Osteocyte (in vitro differentiated cells): ENCODE measurements at places on chromosomes 16 and 17. TPM values are rescaled to one million over a fixed set of nuclear protein-coding genes. Genes with fewer than 3 reads are reported as not detected.

DNA sequence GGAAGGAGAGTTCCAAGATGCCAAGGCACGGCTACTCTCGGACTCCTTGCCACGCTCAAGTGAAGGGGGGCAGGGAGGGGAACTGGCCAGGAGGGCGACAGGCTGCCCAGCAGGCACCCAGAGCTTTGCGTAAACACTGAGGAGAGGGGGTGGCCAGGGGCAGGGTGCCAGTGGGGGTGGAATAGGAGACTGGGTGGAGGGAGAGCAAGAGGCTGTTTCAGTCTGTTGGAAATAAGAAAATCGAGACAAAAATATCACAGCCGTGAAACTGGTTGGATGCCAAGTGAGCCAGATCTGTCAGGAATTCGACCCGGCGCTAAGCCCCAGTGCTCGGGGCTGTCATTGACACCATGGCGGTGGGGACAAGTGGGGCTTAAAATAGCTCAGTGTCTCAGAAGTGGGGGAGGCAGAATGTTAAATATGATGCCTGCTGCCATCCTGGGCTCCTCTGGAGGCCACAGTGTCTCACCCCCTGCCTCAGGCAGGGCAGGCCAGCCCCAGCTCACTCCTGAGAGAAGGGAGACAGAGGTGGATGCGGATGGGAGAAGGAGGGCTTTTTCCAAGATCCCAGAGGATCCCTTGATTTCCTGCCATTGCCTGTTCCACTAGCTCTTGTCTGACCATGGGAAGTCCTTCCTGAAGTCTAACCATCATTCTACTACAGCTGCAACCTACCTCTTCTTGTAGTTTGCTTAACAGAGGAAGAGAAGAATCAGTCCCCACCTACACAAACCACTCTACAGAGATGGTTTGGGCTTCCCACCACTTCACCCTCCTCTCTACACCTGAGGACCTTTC lies 9.5 kb downstream of the PNMT start:
- peak overlapping the region; percentile 91 for H3K27ac ChIP-seq
- H3K4me1 ChIP-seq: peaks cover 40% of the 10 kb centered on the region
- peak overlapping the region; percentile 22 for H3K4me3 ChIP-seq
- no peaks in the 10 kb centered on the region for H3K27me3 ChIP-seq

DNA sequence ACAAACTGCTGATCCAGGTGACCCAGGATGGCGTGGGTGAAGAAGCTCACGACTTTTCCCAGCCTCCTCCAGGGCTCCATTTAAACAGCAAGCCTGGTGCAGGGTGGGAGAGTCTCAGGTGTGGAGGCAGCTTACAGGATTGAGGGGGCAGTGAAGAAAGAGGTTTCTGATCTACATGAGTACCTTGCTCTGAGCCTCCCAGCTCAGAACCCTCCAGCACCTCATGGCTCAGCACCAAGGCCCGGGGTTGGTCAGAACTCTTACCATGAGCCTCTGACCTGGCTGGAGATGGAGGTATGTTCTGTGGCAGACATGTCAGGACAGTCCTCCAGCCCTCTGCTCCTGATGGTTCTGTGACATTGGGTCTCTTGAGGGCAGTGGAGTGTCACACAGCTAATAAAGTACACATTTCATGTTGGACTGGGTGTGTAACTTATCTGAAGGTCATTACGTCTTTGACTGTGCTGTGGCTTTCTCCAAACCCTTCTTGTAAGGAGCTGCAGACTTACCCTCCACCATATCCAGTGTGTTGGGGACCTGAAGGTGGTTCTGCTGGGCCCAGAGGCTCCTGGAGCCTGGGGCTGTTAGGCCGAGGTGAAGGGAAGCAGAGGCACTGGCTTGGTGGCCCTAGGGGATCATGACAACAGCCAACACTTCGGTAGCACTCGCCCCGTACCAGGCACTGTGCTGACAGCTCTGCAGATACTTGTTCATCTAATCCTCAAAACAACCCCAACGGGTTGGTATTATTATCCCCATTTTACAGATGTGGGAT lies 3.8 kb upstream of the DCAF7 start:
- H3K36me3 ChIP-seq: no peaks in the 10 kb centered on the region
- H3K4me1 ChIP-seq: peaks cover 6% of the 10 kb centered on the region
- no peak overlapping the region for H3K27ac ChIP-seq
- no peak overlapping the region for H3K4me3 ChIP-seq

- H3K4me3 ChIP-seq: no peak overlapping the region
- no peaks in the 10 kb centered on the region for H3K27me3 ChIP-seq
- no peak overlapping the region for H3K27ac ChIP-seq
- no peaks in the 10 kb centered on the region for H3K36me3 ChIP-seq
- DNase-seq: peak; percentile 40
Observed at GRCh38 chr17:142876-143784, 5.8 kb downstream of the SCGB1C2 start.

The UBE2G1 gene
- total RNA-seq: 61.4 and 65.1 TPM in 2 replicates

DNA sequence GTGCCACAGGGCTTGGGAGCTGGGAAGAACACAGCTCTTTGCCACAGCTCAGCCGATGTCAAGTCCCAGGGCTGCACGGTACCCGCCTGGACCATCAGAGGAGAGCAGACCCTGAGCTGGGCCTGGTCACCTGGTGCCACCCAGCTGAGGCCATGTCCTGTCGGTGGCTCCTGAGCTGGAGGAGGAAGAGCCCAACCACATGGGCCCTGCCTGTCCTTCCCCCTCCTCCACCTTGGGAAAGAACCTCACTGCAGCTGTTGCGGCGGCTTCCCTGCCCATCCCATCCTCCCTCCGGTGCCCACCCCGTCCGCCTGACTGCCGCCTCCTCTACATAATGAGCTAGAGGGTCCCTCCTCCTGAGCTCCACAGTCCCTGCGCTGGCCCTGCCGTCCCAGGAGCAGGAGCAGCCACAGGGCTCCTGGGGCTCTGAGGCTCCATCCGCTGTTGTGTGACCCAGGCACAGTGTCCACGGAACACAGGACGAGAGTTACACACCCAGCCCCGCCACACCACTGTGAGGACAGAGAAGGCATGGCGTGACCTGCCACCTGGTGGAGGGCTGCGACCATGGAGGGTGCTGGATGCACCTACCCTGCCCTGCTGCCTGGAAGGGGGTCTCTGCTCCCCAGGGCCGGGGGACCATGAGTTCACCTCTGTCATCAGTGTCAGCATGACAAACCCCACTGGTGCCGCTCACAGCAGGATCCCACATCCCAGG lies 21.4 kb upstream of the CHMP6 start:
- no peak for DNase-seq
- H3K4me3 ChIP-seq: no peak overlapping the region
- H3K27ac ChIP-seq: no peak overlapping the region
- peaks cover 4% of the 10 kb centered on the region for H3K36me3 ChIP-seq

GRCh38 chr17:32256012-32256700 lies 9.5 kb upstream of the RHBDL3 start:
- peaks cover 5% of the 10 kb centered on the region for H3K4me1 ChIP-seq
- H3K27ac ChIP-seq: no peak overlapping the region
- no peak for DNase-seq
- H3K36me3 ChIP-seq: no peaks in the 10 kb centered on the region
- H3K4me3 ChIP-seq: no peak overlapping the region
- peaks cover 20% of the 10 kb centered on the region for H3K27me3 ChIP-seq

- DNase-seq: no peak
- H3K27ac ChIP-seq: no peak overlapping the region
- no peaks in the 10 kb centered on the region for H3K27me3 ChIP-seq
- H3K36me3 ChIP-seq: peaks cover 16% of the 10 kb centered on the region
- H3K4me3 ChIP-seq: no peak overlapping the region
Observed at GRCh38 chr17:45120558-45120957, 11.8 kb downstream of the PLCD3 start.

DNA sequence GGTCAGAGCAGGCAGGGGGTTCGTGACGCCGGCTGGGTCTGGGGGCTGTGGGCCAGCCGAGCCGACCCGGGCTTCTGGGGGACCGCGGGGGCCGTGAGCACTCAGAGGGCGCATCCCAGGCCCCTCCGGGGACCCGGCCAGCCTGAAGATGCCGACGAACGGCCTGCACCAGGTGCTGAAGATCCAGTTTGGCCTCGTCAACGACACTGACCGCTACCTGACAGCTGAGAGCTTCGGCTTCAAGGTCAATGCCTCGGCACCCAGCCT lies 140 bp downstream of the FSCN2 start:
- DNase-seq: no peak
- H3K27ac ChIP-seq: no peak overlapping the region
- peaks cover 8% of the 10 kb centered on the region for H3K4me1 ChIP-seq
- no peaks in the 10 kb centered on the region for H3K36me3 ChIP-seq
- H3K4me3 ChIP-seq: no peak overlapping the region
- H3K27me3 ChIP-seq: no peaks in the 10 kb centered on the region

The TPSG1 gene
- not detected in 2 replicates for total RNA-seq

DNA sequence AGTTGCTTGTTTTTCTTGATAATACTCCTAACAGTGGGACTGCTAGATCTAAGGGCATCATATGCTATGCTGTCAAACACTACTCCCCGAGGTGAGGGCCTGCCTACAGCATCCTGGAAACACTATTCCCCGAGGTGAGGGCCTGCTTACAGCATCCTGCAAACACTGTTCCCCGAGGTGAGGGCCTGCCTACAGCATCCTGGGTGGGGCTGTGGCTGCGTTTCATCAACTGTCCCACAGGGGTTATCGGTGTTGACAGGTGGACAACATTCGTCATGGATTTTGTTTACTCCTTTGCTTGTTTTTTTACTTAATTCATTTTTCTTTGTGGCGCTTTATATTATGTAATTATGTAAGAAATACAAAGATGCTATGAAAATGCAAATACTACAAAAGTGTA lies 22.5 kb downstream of the NPRL3 start:
- no peaks in the 10 kb centered on the region for H3K27me3 ChIP-seq
- no peak overlapping the region for H3K4me3 ChIP-seq
- peaks cover 20% of the 10 kb centered on the region for H3K4me1 ChIP-seq

The BAIAP2 gene
- total RNA-seq: 24.4 and 29.0 TPM in 2 replicates

DNA sequence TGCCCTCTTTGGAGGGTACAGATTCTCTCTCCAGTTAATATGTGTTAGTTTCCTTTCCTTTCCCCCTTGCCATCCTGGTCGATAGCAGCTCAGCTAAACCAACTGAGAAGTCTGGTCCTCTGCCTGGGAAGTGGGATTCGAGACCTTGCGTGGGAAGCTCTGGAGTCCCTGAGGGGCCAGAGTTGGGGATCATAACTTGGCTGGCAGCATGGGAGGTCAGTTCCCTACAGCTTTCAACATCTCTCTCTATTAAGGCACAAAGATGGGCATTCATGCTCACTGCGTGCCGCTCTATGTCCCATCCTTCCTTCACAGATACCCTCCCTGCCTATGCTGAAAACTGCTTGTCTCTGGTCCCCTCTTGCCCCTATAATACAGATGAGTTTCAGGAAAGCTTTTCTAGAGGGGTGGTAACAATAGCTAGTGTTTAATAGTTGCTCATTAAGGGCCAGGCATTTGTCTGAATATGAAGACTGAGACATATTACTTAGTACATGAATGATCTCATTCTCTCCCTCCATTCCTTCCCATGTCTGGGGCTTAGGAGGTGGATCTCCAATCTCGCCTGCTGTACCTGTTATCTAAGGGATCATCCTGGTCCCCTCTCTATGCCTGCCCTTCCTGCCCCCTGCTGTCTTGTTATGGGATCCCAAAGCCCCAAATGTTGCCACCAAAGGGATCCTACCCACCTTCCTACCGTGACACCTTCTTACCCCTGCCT lies 10.8 kb downstream of the THRA start:
- H3K27me3 ChIP-seq: no peaks in the 10 kb centered on the region
- peak overlapping the region; percentile 80 for H3K27ac ChIP-seq
- no peak overlapping the region for H3K4me3 ChIP-seq
- H3K4me1 ChIP-seq: peaks cover 74% of the 10 kb centered on the region
- DNase-seq: no peak
- H3K36me3 ChIP-seq: peaks cover 4% of the 10 kb centered on the region

The SEC14L5 gene
- total RNA-seq: not detected in 2 replicates

DNA sequence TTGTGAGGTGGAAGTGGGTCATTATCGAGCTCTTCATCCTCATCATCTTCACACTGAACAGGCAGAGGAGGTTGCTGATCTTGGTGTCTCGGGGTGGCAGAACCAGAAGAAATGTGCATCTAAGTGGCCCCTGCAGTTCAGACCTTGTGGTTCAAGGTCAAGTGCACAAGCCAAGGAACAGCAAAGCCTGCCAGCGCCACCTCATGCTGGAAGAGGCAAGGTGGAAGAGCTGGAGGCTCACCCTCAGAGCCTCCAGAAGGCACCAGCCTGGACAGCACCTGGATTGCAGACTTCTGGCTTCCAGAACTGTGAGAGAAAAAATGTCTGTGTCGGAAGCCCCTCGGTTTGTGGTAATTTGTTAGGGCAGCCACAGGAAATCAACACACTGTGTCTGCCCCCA lies 32.7 kb downstream of the IFT140 start:
- peaks cover 41% of the 10 kb centered on the region for H3K36me3 ChIP-seq
- no peaks in the 10 kb centered on the region for H3K27me3 ChIP-seq
- no peak overlapping the region for H3K27ac ChIP-seq
- no peak for DNase-seq
- H3K4me1 ChIP-seq: no peaks in the 10 kb centered on the region
- no peak overlapping the region for H3K4me3 ChIP-seq

DNA sequence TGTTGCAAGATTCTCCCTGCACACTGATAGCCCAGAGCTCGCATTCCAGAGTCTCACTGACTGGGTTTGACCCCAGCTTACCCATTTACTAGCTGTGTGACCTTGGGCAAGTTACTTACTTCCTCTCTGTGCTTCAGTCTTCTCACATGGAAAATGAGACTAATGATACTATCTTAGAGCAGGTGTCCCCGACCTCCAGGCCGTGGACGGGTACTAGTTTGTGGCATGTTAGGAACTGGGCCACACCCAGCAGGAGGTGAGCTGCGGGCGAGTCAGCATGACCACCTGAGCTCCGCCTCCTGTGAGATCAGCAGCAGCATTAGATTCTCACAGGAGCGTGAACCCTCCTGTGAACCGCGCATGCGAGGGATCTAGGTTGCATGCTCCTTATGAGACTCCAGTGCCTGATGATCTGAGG lies 15.8 kb downstream of the ANKFY1 start:
- DNase-seq: no peak
- H3K4me1 ChIP-seq: peaks cover 23% of the 10 kb centered on the region
- H3K27me3 ChIP-seq: no peaks in the 10 kb centered on the region
- no peaks in the 10 kb centered on the region for H3K36me3 ChIP-seq
- H3K27ac ChIP-seq: no peak overlapping the region

DNA sequence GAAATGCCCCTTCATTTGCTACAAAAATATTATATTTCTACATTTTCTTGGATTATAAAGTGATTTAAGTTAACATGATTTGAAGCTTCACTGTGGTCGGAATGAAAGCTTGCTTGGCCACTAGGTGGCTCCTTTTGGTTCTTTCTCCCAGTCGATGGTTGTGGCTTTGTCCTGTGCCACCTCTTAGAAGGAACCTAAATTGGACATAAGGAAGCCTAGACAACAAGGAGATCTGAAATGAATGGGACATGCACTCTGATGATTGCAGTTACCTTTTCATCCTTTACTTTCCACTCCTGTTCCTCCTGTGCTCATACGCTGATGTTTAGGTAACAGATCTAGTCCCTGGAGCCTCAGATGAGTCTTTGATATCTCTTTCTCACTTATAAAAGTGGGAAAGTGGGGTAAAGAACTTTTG lies 39.2 kb downstream of the FTO start:
- H3K4me1 ChIP-seq: peaks cover 29% of the 10 kb centered on the region
- no peak for DNase-seq
- no peaks in the 10 kb centered on the region for H3K27me3 ChIP-seq
- H3K36me3 ChIP-seq: peaks cover 4% of the 10 kb centered on the region
- no peak overlapping the region for H3K4me3 ChIP-seq
- no peak overlapping the region for H3K27ac ChIP-seq

The CCL16 gene
- total RNA-seq: not detected in 2 replicates

- no peak overlapping the region for H3K4me3 ChIP-seq
- H3K4me1 ChIP-seq: no peaks in the 10 kb centered on the region
- no peak overlapping the region for H3K27ac ChIP-seq
- no peaks in the 10 kb centered on the region for H3K27me3 ChIP-seq
Observed at GRCh38 chr17:10266296-10266876, 68.0 kb upstream of the GAS7 start.
